Cardiac atrium fibroblast (primary cell): ENCODE measurements at places on chromosomes 7 and 10. TPM values are rescaled to one million over a fixed set of nuclear protein-coding genes. Genes with fewer than 3 reads are reported as not detected.

CALHM1 gene
- total RNA-seq, result not detected in 2 replicates

PAX4 gene
- total RNA-seq, result not detected in 2 replicates

TMEM270 gene
- not detected in 2 replicates for total RNA-seq

SLC26A5 gene
- total RNA-seq, result not detected in 2 replicates

CCDC172 gene
- not detected in 2 replicates for total RNA-seq

GATA3 gene
- total RNA-seq, result 5.7 TPM in 1 of 2 replicates, not detected in the other

UCN3 gene
- total RNA-seq, result not detected in 2 replicates

TMEM213 gene
- total RNA-seq, result not detected in 2 replicates

LIPJ gene
- not detected in 2 replicates for total RNA-seq

PRXL2A gene
- 1.3 and 2.9 TPM in 2 replicates for total RNA-seq

GALNT17 gene
- 0.65 TPM in 1 of 2 replicates, not detected in the other for total RNA-seq

ZKSCAN1 gene
- 17.1 and 20.3 TPM in 2 replicates for total RNA-seq

CYP3A7 gene
- not detected in 2 replicates for total RNA-seq

PODXL gene
- 2.9 and 10.9 TPM in 2 replicates for total RNA-seq

ST8SIA6 gene
- not detected in 2 replicates for total RNA-seq

CNNM1 gene
- 0.16 and 0.54 TPM in 2 replicates for total RNA-seq

HSPA12A gene
- total RNA-seq, result 1.6 and 4.2 TPM in 2 replicates

RPEL1 gene
- under 0.01 TPM in 1 of 2 replicates, not detected in the other for total RNA-seq

MKX gene
- not detected in 2 replicates for total RNA-seq

SEC61A2 gene
- 3.8 and 5.8 TPM in 2 replicates for total RNA-seq

KMT2C gene
- 15.3 and 17.2 TPM in 2 replicates for total RNA-seq

ACSM6 gene
- not detected in 2 replicates for total RNA-seq

ANK3 gene
- total RNA-seq, result 167 and 241 TPM in 2 replicates

NUDT5 gene
- total RNA-seq, result 37.7 and 56.9 TPM in 2 replicates

CHRM2 gene
- not detected in 2 replicates for total RNA-seq

GNGT1 gene
- not detected in 2 replicates for total RNA-seq

SH3PXD2A gene
- 9.4 and 14.4 TPM in 2 replicates for total RNA-seq

SKIDA1 gene
- 0.18 and 0.65 TPM in 2 replicates for total RNA-seq

DBF4 gene
- 7.5 and 11.0 TPM in 2 replicates for total RNA-seq

SEMA3E gene
- total RNA-seq, result not detected in 2 replicates

GDF10 gene
- not detected in 2 replicates for total RNA-seq

CTAGE4 gene
- under 0.01 and 0.65 TPM in 2 replicates for total RNA-seq

CALD1 gene
- total RNA-seq, result 293 and 336 TPM in 2 replicates

PPP1R17 gene
- not detected in 2 replicates for total RNA-seq

ECHDC3 gene
- 21.5 and 22.0 TPM in 2 replicates for total RNA-seq

PITX3 gene
- 0.16 TPM in 1 of 2 replicates, not detected in the other for total RNA-seq

MRPS16 gene
- 43.4 and 50.2 TPM in 2 replicates for total RNA-seq

ACTL6B gene
- not detected in 2 replicates for total RNA-seq

TMEM176B gene
- not detected in 2 replicates for total RNA-seq

FRMPD2 gene
- total RNA-seq, result not detected in 2 replicates

RADIL gene
- total RNA-seq, result 0.97 and 8.8 TPM in 2 replicates

JCAD gene
- total RNA-seq, result 8.5 and 35.2 TPM in 2 replicates

GCK gene
- total RNA-seq, result 0.81 TPM in 1 of 2 replicates, not detected in the other

COL26A1 gene
- not detected in 2 replicates for total RNA-seq

PON1 gene
- total RNA-seq, result not detected in 2 replicates

DENND2A gene
- total RNA-seq, result 2.9 and 13.7 TPM in 2 replicates

PRTFDC1 gene
- 11.4 and 14.6 TPM in 2 replicates for total RNA-seq

TAS2R16 gene
- total RNA-seq, result not detected in 2 replicates

SPDYE8 gene
- not detected in 2 replicates for total RNA-seq

OSBPL3 gene
- total RNA-seq, result 5.4 and 7.9 TPM in 2 replicates

OR13A1 gene
- not detected in 2 replicates for total RNA-seq

PKD2L1 gene
- total RNA-seq, result not detected in 2 replicates

POLR2J gene
- 26.4 and 27.4 TPM in 2 replicates for total RNA-seq

FAM237B gene
- not detected in 2 replicates for total RNA-seq

ACBD7 gene
- 0.16 and 0.18 TPM in 2 replicates for total RNA-seq

DGKI gene
- total RNA-seq, result 0.36 and 1.8 TPM in 2 replicates

CASTOR2 gene
- 9.6 and 26.4 TPM in 2 replicates for total RNA-seq

SLC29A3 gene
- total RNA-seq, result 1.3 TPM in 2 replicates

CEP55 gene
- total RNA-seq, result 9.0 and 9.6 TPM in 2 replicates
